Stimulated activated CD4-positive, alpha-beta T cell treated with anti-CD3 and anti-CD28 coated beads, Interleukin-1b, Interleukin-23, amount 100 ng/mL, for 4 hours (primary cell): ENCODE measurements at places on chromosomes 2 and 18.

GRCh38 chr2:11968521-11968920, 222.1 kb downstream of the LPIN1 start:
- no peak for DNase-seq

GRCh38 chr2:188319838-188320237, 28.2 kb downstream of the GULP1 start:
- no peak for DNase-seq

- DNase-seq, result no peak
Measured at GRCh38 chr2:11904029-11904428, 157.6 kb downstream of the LPIN1 start.

GRCh38 chr18:36580874-36581750, 247.7 kb downstream of the TPGS2 start:
- no peak for DNase-seq

GRCh38 chr2:24107-24506, 22.2 kb downstream of the FAM110C start:
- no peak for DNase-seq

DNA sequence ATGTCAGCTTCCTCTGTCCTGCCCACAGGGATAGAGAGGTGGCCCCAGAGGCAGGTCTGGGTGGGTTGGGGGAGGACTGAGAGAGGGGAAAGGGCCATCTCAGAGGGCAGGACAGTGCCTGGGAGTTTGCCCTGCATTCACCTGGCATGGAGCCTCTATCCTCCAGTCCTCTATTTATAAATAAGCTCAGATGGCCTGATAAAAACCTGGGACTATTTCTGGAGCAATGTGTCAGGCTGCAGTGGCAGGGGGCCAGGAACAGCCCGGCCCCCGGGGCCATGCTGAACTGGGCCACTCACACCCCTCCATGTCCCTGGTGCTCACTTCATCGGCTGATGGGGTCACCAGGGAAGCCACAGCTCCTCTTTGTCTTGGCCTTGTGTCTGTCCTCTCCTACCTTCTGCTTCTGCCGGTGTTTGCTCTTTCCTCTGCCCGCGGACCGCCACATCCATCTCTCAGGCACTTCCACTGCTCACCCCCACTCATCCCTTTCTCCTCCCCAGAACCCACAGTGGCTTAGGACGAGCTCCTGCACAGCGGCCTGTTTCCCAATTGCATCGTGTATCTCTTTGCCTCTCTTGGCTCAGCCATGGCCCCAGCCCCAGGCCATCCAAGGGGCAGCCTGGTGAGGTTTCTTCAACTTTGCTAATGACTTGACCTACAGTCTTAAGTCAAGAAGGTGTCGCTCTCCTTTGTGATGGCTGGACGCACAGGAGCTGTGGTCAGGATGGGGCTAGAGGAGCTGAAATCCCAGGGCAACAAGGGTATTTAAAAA, 38.8 kb downstream of the SCTR start:
- no peak for DNase-seq

GRCh38 chr18:45802814-45803492, 22.5 kb upstream of the SIGLEC15 start:
- DNase-seq, result no peak

GRCh38 chr2:104901037-104901881, 47.3 kb downstream of the POU3F3 start:
- no peak for DNase-seq

- no peak for DNase-seq
Measured at GRCh38 chr18:36187193-36187825, at the start of gene MOCOS. MOCOS (plus strand) TSS chr18:36187497; CDS start chr18:36187540, 43 bp downstream.

DNA sequence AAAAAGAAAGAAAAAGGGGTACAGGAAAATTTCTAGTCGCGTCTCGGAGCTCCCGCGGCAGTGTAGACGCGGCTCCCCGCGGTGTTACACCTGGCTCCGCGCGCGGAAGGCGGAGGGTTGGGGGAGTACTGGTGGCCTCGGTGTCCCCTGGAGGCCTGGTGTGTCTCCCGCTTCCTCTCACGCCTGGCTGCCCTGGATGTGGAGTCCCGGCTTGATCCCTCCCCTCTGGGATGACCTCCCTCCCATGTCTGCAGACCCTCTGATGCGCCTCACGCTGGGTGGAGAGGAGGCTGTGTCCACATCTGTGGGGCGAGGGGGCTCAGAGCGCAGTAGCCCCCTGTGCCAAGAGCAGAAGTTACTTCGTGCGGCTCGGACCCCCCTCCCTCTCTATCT, 1.2 kb downstream of the KIF5C start:
- no peak for DNase-seq

DNA sequence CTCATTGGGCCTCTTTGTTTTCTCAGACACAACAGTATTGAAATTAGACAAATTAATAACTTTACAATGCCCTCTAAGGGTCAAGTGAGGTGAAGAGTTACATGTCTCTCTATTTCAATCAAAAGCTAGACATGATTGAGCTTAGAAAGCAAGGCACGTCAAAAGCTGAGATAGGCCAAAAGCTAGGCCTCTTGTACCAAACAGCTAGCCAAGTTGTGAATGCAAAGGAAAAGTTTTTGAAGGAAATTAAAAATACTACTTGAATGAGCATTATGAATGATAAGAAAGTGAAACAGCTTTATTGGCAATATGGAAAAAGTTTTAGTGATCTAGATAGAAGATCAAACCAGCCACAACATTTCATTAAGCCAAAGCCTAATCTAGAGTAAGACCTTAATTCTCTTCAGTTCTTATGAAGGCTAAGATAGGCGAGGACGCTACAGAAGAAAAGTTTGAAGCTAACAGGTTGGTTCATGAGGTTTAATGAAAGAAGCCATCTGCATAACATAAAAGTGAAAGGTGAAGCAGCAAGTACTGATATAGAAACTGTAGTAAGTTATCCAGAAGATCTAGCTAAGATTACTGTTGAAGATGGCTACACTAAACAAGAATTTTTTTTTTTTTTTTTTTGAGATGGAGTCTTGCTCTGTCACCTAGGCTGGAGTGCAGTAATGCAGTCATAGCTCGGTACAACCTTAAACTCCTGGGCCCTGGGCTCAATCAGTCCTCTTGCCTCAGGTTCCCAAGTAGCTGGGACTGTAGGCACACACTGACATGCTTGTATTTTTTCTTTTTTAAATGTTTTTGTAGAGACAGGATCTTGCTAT, 65.5 kb downstream of the FAM117B start:
- DNase-seq, result no peak

DNA sequence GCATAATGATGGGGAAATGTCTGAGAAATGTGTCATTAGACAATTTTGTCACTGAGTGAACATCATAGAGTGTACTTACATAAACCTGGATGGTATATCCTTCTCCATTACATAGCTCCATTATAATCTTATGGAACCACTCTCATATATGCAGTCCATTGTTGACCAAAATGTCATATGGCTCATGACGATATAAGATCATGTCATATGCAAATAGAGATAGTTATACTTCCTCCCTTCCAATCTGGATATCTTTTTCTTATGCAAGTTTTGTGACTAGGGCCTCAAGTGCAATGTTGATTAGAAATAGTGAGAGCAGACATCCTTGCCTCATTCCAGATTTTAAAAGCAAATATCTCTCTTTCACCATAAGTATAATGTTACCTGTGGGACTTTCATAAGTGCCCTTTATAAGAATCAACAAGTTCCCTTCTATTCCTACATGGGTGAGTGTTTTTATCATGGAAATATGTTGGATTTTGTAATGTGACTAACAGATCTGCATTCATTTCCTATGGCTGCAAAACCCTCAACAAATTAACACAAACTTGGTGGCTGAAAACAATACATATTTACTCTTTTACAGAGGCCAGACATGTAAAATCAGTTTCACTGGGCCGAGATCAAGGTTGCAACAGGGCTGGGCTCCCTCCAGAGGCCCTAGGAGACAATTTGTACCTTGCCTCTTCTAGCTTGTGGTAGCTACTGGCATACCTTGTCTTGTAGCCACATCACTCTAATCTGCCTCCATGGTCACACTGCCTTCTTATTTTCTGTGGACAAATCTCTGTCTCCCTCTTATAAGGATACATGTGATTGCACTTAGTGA, 21.6 kb upstream of the SULT1C4 start:
- DNase-seq, result no peak

- no peak for DNase-seq
Measured at GRCh38 chr18:10057894-10058791, 144.3 kb downstream of the VAPA start.

GRCh38 chr2:143732871-143733270, 603.7 kb downstream of the ARHGAP15 start:
- no peak for DNase-seq

- no peak for DNase-seq
Measured at GRCh38 chr18:37452015-37452414, 113.6 kb downstream of the CELF4 start.

GRCh38 chr2:239973386-239973785, 51.8 kb downstream of the NDUFA10 start:
- DNase-seq, result no peak

- no peak for DNase-seq
Measured at GRCh38 chr2:207395535-207396251, 134.1 kb upstream of the CREB1 start.

DNA sequence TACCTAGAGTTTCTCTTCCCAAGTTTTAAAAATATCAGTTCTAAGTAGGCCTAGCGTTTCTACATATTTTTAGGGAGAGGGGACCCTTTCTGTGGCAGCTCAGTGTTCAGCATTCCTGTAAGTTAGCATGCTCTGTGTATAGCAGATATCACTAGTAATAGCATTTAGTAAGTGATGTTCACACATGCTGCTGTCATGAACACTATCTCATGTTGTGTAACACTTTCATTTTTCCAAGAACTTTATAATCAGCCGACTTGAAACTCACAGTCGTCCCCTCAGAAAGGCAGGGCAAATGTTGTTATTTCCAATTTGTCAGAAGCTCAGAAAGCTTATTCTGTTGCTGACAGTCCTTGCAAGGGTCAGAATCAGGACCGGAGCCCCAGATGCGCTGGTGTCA, 267.7 kb downstream of the ALPK2 start:
- DNase-seq, result no peak

GRCh38 chr2:66515743-66516142, 80.8 kb downstream of the MEIS1 start:
- no peak for DNase-seq

DNA sequence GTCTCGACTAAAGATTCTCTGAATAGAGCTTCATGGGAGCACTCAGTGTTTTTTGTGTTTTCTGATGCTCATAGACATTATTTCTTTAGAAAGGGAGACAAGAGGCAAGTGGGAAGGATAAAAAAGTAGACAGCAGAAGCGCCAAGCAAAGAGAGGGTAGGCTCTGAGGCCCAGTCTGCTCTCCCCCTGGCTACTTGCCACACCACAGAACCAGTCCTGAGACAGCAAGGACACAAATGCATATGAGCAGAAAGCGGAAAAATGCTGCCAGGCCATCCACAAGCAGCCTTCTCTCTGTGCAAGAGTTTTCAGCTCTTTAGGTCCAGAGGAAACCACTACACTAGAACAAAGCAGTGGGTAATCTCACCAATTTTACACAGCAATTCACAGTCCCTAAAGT, 285.4 kb downstream of the ZNF521 start:
- no peak for DNase-seq

GRCh38 chr18:36153771-36154170, 24.1 kb downstream of the ELP2 start:
- DNase-seq, result no peak

DNA sequence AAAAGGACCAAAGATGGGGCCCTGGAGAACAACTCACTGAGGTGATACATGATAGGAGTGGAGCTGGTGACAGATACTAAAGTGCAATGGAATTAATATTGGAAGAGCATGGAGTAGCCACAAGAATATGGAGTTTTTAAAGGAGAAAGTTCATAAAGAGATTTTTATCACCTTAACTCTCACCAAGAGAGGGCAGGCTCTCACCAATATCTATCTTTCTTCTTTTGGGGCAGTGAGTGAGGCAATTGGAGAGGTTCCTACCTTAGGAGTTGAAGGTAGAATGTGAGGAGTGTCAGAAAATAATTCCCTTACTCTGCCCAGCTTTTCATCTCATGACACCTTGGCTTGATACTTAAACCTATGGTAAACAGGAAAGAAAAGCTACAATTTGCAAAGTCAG, 233.7 kb upstream of the CWC22 start:
- DNase-seq, result no peak

- DNase-seq, result no peak
Measured at GRCh38 chr2:187165936-187166610, 282.0 kb downstream of the CALCRL start.

GRCh38 chr2:175111200-175111657, 56.8 kb downstream of the ATF2 start:
- no peak for DNase-seq

GRCh38 chr18:2961821-2962220, 51.1 kb downstream of the LPIN2 start:
- no peak for DNase-seq

DNA sequence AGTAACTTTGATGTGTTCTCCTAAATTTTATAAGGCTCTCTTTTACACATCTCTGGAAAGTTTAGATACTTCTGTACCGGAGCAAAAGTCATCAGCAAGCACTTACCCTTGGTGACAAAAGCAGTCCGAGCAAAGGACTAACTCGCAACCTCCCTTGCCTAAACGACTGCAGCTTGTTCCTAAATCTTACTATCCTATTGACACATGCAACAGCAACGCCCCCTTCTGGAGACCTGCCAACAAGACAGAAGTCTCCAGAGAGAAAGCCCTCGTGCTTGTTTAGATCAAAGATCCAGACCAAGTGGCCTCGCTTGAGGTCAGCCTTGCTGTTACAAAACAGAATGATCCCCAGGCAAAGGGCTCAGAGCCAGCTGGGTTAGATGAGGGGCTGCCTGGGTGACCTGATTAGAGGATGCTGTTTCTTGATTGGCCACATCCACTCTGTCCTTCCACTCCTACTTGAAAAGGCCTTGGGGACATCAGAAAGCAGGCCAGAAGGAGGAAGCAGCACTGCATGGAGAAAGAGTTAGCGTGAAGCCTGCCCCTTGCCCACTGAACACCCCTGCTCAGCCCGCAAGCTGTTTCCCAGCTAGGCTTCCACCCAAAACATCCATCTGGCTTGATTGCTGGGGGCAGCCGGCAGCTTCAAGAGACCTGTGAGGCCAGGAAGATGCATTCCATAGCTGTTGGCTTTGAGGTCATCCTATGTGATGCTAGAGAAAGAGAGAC, 94.3 kb downstream of the HNRNPLL start:
- DNase-seq, result peak; percentile 77

DNA sequence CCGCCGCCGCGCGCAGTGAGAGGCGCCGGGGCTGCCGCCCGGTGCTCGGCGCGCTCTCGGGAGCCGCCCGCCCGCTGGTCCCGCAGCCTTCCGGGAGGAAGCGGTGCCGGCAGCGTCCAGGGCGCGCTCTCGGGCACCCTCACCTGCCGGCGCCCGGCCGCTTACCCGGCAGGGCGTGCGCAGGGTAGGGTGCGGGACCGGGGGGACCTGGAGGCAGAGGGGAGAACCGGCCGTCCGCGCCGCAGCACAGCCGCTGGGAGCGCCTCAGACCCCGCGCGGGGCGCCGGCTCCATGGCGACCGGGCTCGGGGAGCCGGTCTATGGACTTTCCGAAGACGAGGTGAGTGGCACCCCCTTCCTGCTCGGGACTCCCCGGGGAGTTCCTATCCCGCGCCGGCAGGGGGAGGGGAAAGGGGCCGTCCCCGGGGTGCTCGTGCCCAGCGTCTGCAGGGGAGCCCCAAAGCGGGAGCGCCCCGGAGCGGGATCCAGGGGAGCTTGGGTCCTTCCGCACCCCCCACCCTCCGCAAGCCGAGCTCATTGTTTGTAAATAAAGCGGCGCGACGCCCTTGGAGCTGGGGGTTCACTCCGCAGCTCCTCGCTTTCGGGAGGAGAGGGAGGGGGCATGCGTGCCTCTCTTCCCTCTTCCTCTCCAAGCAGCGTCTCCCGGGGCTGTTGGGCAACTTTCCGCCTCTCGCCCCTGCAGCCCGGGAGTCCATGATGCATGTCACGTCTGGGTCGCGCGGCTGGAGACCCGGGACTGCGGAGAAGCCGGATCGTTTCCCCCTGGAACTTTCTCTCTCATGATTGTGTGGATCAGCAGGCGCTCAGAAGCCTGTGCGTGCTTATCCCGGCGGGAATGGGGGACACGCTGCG, 580 bp downstream of the NEDD4L start:
- DNase-seq, result no peak
